ENCODE measurements at places on chromosomes 6 and 20.

DNA sequence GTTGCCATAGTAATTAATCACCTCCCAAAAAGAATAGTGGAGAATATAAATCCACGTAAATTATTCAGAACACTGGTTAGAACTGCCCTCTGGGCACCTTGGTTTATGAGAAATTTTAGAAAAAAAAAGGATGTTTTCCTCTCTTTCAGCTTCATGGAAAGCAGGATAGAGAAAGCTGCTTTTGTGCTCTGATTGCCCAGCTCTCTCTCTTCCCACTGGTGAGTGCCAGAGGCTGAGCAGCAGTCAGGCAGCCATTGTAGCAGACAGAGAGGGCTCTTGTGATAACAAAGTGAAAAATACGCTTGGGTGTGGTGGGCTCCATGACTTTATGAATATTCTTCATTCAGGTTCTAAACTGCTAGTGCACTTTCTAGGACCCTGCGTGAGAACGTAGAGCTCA lies 26.4 kb downstream of the SLC35F1 start:
- DNase-seq = no peak

DNA sequence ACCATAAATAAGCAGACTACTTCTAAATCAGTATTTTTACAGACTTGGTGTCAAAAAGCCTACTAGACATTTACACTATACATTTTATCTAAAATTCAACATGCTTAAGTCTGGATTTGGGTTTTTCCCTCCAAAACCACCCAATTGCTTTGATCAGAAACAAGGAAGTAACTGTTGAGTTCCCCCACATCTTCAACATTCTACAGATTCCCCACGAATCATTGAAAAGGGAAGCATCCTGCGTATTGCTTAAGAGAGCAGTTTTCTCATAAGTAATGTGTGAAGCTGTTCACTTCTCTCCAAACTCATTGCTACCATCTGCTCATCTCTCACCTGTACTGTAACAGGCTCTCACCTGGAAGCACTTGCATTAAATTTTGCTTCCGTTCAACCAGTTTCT lies 36.4 kb upstream of the RNF144B start:
- DNase-seq = no peak

DNA sequence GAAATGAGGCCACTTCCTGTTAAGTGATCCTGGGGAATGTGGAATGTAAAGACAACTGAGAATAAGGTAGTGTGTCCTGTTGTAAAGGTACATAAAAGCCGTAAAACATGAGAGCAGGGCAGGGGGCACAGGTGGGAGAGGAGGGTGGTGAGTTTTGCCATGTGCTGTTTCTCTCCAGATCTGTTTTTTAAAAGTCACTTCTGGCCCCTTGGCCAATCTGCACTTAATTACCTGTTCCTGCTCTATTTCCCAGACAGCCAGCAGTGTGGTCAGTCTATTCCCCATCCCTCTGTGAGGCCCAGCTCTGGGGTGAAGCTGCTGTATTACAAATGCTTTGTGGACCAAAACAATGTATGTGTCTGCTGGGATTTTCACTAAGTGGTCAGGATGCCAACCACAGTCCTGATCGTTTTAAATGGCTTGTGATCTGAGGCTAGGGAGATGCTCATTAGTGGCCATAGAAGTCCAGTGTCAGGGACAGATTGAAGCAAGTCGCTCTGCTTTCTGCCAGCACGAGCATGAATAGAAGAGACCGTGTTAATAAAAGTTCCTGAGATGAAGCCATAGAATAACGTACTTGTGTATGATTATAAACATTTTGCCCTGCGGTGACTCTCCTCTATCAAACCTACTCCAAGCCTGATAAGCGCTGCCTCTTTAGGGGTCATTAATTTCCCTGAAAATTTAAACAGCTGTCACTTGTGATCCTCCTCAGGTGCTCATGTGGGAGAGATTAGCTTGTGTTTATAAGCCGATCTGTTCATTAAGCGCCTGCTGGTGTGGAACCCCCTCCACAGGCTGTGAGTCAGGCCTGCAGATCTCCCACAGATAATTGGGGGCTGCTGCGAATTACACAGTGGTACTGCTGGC lies 111.8 kb upstream of the CENPW start:
- peak; percentile 46 for DNase-seq

- no peak for DNase-seq
These were observed 112.7 kb upstream of the PDE10A start for GRCh38 chr6:165775721-165776120.

- DNase-seq = no peak
These were observed 400.9 kb upstream of the POU3F2 start for GRCh38 chr6:98433325-98434056.

- DNase-seq = no peak
These were observed 21.2 kb upstream of the NOP56 start for GRCh38 chr20:2631228-2631627.

DNA sequence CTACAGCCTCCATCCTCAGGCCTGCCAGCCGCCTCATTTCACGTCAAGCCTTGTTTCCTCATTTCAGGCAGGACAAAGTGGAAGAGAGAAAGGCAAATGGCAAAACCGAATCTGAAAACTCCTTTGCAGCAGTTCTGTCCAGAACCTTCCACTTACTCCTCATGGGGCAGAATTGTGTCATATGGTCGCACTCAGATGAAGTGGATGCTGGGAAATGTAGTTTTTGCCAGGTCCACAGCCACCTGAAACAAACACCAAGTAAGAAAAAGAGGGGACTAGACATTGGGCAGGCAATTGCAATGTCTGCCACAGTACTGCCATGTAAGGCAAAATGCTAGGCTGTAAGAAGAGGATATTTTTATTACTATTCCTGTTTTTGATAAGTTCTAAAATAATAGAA lies 44.9 kb downstream of the ISM1 start:
- DNase-seq = no peak

- no peak for DNase-seq
These were observed 231.2 kb upstream of the ZFP64 start for GRCh38 chr20:52422574-52423336.

DNA sequence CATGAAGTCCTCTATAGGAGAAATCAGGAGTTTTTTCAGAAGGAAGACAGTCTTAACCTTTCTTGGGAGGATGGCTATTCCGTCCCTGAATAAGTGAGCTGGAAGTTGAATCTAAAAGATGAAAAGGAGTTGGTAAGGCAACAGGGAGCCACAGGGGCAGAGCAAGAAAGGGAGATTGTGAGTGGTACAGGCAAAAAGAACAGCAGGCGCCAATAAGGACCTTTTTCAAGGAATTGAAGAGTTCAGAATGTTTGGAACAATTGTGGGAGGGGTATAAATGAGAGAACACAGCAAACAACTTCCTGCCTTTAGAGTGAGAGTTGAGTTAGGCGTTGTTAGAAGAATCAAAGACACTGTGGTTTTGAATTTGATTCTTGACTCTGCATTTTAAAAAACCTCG lies 1003.7 kb downstream of the EPHA7 start:
- DNase-seq = peak; percentile 21

- no peak for DNase-seq
These were observed 60.0 kb upstream of the BTN3A2 start for GRCh38 chr6:26304797-26305640.

DNA sequence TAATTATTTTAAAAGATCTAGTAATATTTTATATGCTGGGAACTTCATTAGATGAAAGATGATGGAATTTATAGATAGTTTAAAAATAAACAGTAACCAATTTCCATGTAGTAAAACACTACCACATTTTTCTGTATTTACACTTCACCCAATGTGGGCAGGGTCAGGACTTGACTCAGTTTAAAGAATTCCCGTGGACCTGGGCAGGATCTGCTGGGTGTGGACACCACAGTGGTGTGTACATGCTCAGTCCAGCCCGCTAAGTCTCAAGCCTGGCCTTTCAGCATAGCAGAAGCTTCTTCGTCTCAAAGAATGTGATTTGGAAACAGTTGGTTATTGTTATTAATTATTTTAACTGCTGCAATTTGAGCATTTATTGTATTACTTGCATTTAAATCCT lies 364.2 kb downstream of the SYNE1 start:
- DNase-seq = no peak

DNA sequence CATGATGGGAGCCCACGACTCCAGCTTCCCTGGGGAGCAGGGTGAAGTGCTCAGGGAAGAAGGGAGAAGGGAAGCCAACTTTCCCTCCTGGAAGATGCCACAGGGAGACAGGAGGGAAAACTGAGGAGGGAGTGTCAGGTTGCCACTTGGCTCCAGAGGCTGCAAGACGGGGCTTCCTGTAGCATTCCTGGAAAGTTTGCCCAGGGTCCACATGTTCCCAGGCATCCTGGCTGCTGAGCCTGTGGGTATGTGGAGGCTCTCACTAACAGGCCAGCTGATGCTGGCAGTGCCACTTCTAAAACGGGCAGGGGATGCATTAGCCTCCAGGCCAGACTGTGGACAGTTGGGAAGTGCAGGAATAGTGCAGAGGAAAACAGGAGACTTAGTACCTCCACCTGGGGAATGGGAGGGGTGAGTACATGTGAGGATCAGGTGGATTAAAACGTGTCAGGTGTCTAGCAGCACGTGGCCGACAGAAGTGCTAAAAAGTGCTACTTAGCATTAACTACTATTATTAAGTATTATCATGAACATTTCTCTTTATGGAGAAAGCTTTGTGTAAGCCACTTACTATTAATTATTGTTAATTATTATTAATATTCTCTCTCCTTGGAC lies 33.2 kb downstream of the BANF2 start:
- DNase-seq = no peak

- no peak for DNase-seq
These were observed 3.7 kb upstream of the MED23 start for GRCh38 chr6:131631625-131632289.

DNA sequence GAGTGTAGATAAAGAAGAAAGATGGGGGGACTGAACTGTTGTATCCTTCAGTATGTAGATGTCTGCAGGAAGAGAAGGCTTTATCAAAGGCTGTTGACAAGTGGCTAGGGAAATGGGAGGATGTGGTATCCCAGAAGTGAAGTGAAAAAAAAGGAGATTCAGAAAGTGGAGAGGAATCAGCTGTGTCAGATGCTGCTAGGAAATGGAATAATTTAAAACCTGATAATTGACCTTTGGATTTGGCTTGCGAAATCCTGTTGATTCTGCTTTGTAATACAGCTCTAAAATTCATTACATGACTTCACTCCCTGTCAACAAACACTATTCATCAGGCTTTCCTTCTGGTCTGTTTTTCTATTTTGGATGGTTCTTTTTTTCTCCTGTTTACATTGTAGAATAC lies 41.7 kb downstream of the PHF3 start:
- no peak for DNase-seq

DNA sequence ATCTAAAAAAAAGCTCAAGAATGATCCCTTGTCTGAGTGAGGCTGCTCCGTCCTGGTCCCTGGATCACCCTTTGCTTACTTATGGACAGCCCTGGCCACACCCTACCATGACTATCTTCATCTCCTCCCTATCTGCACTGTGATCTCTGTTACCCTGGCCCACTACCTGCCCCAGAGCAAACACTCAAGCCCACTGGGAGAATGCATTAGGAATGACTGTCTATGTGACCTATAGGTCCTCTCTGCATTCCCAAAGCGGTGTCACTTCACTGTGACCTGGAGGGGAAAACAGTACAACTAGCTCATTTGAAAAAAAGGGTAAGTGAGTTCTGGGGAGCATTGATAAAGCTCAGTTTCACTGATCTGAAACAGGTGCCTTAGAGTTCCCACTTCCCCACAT lies 86.4 kb upstream of the FOXP4 start:
- DNase-seq = no peak

- DNase-seq = no peak
These were observed 308.8 kb upstream of the HS3ST5 start for GRCh38 chr6:114651611-114652010.

DNA sequence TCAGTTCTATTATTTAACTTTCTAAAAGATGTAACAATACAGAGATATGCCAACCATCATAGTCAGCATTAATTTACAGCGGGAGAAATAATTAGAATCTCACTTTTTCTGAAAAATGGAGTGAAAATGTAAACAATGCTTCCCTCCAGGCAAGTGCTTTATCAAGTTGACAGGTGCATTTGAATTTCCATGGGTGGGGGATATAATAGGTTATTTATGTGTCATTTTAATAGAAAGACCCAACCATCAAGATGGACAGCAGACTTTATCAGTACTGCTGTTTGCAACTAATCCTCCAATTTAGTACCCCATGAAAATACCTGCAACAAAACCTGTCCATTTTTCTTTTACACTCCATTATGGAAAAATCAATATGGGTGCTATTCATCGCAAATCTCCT lies 780.1 kb downstream of the TFAP2A start:
- no peak for DNase-seq

DNA sequence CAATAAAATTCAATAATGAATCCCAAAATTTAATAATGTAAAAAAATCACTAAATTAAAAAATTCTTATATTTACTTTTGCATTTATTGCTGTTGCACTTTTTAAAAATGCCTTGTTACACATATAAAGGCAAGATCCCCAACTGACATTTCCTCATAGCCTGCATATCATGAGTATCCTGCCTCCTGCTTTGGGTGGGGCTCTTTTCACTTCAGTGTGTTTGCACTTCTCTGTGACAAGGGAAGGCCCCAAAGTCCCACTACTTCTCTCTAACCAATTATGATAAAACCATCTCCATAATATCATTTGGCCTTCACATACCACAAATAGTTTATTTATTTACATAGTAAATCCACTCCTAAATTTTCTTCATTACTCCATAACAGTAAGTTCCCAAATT lies 446.1 kb upstream of the MARCKS start:
- DNase-seq = no peak

DNA sequence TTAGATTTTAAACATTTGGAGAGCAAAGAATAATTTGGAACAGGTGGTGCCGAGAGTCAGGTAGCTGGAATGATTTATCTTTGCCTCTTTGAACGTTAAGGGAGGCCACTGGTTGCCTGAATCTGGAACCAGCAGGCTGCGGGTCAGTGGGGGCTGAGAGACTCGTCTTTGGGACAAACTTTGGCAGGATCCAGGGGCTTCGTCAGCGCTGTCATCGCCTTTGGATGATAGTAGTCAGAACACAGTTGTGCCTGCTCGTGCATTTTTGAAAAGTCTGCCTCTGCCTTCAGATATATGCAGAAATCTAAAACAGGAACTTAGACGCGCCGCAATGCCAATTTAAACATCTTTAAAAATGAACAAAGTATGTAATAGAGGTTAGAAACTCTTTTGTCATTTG lies 5.0 kb downstream of the EYA2 start:
- DNase-seq = no peak

DNA sequence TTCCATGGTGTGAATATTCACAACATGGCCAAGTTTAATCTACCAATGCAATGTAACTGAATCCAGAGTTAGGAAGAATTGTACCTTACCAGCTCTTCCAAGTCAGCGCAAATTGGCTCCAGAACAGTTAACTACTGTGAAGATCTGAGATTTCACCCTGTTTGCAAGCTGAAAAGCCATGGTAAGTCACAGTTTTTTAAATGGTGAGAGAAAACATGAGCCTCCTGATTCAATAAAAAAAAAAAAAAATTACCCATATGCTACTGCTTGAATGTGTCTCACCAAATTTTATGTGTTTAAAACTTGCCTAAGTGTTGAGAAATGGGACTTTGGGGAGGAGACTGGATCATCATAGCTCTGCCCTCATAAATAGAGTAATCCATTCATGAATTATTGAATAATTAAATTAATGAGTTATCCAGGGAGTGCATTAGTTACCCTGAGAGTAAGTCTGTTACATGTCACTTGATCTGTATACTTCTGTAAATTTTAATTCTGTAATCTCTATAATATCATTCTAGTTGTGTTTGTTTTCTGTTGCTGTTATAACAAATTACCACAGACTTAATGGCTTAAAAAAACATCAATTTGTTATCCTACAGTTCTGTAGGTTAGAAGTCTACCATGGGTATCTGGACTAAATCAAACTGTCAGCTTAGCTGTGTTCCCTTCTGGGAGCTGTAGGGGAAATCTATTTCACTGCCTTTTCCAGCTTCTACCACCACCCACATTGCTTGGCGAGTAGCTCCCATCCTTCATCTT lies 1355.9 kb downstream of the GRIK2 start:
- DNase-seq = no peak
